NCI-H1092 (cell line): ENCODE measurements at places on chromosomes 2 and 18.

GRCh38 chr18:29071869-29072268 is 894.9 kb upstream of the CDH2 start:
- DNase-seq: no peak

- DNase-seq: no peak
Measured at GRCh38 chr2:239375278-239376061, 25.4 kb downstream of the HDAC4 start.

GRCh38 chr2:170237572-170238120 is 59.7 kb downstream of the MYO3B start:
- DNase-seq: no peak

GRCh38 chr2:200453853-200454534 is 55.9 kb downstream of the KCTD18 start:
- no peak for DNase-seq
